ENCODE measurements at places on chromosomes 2 and 18.

GRCh38 chr18:61949946-61950345 lies 57.1 kb upstream of the RNF152 start:
- DNase-seq, result no peak

DNA sequence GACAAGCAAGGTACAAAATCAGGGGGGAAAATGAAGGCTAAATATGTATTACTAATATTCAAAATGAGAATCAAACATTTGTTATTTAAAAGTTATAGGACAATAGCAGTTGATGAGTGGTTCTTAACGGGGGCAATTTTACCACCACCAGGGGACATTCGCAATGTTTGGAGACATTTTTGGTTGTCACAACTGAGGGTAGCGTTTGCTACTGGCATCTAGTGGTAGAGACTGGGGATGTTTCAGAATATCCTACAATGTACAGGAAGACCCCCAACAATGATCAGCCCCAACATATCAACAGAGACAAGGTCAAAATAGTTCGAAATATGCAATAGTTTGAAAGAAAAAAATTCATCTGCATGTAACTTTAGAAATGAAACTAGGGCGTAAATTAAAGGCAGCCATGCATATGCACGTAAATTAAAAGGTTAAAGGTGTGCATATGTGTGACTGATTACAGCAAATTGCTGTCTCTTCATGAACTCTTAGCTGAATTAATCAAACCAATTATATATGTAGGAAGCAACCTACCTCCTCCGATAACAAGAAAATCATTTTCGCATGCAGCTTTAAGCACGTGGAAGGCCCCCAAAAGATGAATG lies 61.2 kb upstream of the CUL3 start:
- peak; percentile 36 for DNase-seq

DNA sequence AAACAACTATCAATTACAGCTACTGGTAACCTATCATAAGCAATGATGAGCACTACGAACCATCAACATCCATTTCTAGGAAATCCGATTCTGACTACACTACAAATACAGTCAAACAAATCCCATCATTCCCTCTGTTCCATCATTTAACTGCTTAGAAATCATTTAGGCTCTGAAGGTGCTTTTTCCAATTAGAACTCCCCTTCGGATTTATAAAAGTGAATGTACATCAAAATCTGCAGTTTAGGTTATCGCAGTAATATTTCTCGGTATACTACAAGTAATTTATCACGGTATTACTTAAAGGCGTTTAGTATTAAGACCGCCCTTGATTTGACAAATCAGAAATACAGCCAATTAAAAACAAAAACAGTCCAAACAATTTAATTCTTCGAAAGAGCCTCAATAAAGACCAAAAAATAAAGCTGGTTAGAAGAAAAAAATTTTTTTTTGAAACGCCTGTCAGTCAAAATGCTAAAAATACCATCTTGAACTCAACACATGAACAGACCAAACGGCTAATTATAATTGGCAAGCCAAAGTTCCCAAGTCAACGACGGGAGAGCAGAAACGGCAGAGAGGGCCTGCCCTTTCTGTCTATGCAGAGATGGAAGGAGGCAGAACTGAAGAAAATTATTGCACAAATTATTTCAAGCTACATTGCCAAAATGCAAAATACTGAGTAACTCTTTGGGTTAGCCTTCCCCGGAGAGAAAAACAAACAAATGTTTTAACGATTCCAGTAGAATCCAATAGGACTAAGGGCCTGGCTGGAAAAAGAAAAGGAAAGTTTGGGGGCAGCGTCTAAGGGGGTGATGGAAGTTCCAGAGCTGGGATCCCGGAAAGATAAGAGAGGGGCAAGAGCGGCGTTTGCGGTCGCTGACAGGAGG lies 1.2 kb downstream of the VPS54 start:
- DNase-seq, result no peak

DNA sequence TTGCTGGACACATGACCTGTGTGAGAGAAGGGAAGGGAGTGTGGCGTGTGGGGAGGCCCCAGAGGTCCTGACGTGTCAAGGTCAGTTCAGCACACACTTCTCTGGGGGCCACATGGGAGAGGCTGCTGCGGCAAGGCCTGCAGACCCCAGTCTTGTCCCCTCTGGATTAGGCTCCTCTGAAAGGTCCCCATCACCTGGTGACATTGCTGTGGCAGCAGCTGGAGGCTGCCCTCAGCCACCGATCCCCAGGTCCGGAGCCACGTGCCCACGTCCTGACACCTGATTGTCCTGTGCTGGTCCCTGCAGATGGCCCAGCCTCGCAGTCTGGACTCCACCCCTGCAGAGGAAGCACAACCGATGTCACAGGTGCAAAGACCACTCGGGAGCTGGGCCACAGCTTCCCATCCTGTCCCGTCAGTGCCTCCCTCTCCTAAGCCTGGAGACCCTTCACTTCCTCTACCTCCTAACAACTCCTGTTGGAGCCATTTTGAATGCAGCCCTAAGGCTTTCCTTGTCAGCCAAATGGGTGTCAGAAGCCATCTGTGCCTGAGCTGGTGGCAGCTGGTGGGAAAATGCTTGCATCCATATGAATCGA lies 12.7 kb downstream of the TMEM177 start:
- no peak for DNase-seq

DNA sequence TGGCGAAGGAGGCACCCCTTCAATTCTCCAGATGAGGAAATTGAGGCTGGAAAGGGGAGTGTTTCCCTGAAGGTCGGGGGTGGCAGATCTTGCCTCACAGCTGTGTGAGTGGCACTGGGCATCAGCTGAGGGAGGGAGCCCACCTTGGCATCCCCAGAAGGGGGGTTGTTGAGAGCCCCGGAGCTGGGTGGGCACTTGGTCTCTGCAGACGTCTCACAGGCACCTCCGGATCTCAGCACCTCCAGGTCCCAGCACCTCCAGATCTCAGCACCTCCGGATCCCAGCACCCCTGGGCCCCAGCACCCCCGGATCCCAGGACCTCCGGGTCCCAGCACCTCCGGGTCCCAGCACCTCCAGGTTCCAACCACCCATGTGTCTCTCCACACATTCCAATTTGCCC lies 137.9 kb downstream of the NFATC1 start:
- DNase-seq, result no peak

GRCh38 chr2:174035117-174035635 lies 70.0 kb upstream of the SP3 start:
- no peak for DNase-seq

- DNase-seq, result no peak
Measured at GRCh38 chr2:162967811-162968210, 129.2 kb upstream of the KCNH7 start.
